Activated CD4-positive, alpha-beta T cell treated with anti-CD3 and anti-CD28 coated beads for 36 hours (primary cell): ENCODE measurements at places on chromosomes 7 and 10.

DNA sequence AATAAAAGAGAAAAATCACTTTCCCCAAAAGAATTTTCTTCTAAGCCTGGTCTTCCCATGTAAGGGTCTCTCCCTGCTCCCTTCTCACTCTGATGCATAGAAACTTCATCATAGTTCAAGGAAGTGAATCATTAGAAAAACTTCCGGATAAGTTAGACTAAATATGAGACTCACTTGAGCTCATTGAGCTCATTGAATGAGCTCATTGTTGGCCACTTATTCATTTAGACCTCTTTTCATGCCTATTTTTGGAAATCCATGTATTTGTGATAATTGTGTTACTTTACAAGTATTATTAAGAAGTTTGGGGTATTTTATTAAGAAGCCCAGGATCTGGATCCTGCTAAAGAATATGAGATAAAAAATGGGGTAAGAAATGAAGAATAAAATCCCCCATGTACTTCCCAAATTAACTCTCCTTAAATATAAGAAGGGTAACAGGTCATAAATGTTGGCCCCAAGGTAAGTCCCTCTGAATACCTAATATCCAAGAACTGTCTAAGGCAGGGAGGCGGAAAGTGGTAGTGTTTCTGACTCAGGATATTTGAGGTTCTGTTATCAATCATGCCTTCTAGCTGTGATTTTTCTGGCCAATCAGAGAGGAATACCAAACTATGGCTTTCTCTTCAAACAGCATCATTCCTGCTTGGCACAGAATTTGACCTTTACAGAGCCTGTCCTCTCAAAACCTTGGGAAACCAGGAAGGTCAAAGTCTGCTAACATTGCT is 236.5 kb upstream of the PTN start:
- DNase-seq: no peak

- no peak for DNase-seq
Observed at GRCh38 chr7:92790992-92791391, 45.4 kb downstream of the CDK6 start.

DNA sequence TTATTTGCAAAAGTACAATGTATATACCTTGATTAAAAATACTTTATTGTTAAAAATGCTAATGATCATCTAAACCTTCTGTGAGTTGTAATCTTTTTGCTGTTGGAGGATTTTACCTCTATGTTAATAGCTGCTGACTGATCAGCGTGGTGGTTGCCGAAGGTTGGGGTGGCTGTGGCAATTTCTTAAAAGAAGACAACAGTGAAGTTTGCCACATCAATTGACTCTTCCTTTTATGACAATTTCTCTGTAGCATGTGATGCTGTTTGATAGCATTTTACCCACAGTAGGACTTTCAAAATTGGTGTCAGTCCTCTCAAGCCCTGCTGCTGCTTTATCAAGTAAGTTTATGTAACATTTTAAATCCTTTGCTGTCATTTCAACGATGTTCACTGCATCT is 16.9 kb upstream of the ENTPD1 start:
- no peak for DNase-seq

DNA sequence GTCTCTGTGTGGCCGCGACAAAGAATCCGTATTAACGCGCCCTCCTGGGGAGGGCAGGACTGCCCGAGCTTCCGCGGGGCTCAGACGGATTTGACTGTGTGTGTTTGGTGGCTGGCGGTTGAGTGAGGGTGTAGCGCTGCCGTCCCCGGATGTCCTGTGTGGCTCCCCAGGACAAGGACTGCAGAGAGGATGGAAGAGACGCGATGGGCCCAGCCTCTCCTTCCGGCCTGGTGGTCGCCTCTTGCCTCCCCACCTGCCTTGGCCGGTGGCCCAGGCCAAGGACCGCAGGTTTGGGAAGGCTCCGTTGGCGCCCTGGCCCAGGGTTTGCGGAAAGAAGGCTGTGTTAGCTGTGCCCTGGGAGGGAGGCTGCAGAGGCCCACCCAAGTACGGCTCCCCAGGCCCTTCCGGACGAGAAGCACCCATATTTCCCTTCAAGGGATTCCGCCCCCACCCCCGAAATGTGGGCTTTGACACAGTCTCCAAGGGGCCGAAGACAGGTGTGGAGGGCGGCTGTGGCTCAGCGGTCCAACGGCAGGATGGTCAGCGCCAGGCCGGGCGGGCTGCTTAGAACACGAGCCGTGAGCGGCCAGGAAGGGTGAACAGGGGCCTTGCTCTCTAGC is 2.3 kb downstream of the UNCX start:
- DNase-seq: no peak

- DNase-seq: no peak
Observed at GRCh38 chr7:3332308-3332707, 31.3 kb downstream of the SDK1 start.

DNA sequence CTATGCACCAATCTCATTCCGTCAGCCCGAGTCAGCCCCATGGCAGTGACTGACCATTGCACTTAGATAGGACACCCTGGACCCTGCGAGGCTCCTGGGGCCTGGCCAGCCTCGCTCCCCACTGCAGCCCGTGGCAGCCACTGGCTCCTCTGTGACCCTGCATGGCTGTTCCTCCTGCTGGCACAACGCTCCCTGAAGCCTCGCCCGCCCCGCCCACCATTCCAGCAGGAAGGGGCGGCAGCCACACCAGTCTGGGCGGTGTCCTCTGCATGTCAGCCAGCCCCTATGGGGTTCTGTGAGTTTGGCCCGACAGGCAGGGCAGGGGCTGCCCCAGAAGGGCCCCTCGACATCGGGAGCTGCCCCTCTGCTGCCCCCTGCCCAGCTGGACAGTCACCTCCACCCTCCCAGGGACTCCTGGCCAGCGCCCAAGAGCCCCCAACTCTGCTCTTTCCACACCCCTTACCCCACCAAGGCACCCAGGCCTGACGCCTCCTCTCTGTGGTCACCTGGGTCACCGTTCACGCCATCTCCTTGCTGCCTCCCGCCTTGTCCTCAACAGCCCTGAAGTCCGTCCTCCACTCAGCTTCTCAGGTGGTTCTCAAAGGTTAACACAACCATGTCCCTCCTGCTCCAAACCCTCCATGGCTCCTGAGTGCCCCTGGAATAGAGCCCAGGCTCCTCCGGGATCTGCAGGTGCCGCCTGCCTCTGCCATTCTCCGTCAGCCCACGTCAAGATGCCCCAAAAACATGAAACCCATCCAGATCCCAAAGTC is 103.5 kb downstream of the MICALL2 start:
- peak; percentile 2 for DNase-seq

- no peak for DNase-seq
Observed at GRCh38 chr10:43892062-43892770, 243.5 kb upstream of the ZNF32 start.

- no peak for DNase-seq
Observed at GRCh38 chr7:107439025-107439424, 30.8 kb upstream of the GPR22 start.

GRCh38 chr10:108862676-108863350 is 1060.5 kb downstream of the XPNPEP1 start:
- DNase-seq: no peak

GRCh38 chr10:22683140-22683389 is 31.3 kb downstream of the PIP4K2A start:
- no peak for DNase-seq

DNA sequence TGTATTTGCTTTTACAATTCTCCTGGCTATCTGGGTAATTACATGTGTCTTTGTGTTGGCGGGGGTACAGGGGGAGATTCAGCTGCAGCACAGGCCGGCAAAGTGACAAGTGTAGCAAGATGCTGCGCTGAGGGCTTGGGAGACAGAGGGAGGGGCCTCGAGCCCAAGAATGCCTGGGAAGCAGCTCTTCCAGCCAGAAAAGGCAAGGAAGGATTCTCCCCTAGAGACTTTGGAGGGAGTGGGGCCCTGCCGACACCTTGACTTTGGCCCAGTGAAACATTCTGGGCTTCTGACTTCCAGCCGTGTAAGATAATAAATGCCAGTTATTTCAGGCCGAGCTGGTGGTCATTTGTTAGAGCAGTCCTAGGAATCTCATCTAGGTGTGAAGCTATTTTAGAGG is 7.2 kb upstream of the REPIN1 start:
- no peak for DNase-seq

- DNase-seq: no peak
Observed at GRCh38 chr7:26493737-26494428, 202.2 kb downstream of the SNX10 start.
